Activated T-cell treated with anti-CD3 and anti-CD28 coated beads, Interleukin-2, amount 50 U/mL, for 4 hours (primary cell): ENCODE measurements at places on chromosomes 1 and 21. TPM values are rescaled to one million over a fixed set of nuclear protein-coding genes. Genes with fewer than 3 reads are reported as not detected.

The CDC73 gene
- 50.5 TPM for total RNA-seq

The PTGFR gene
- not detected for total RNA-seq

The FYB2 gene
- total RNA-seq, result not detected

DNA sequence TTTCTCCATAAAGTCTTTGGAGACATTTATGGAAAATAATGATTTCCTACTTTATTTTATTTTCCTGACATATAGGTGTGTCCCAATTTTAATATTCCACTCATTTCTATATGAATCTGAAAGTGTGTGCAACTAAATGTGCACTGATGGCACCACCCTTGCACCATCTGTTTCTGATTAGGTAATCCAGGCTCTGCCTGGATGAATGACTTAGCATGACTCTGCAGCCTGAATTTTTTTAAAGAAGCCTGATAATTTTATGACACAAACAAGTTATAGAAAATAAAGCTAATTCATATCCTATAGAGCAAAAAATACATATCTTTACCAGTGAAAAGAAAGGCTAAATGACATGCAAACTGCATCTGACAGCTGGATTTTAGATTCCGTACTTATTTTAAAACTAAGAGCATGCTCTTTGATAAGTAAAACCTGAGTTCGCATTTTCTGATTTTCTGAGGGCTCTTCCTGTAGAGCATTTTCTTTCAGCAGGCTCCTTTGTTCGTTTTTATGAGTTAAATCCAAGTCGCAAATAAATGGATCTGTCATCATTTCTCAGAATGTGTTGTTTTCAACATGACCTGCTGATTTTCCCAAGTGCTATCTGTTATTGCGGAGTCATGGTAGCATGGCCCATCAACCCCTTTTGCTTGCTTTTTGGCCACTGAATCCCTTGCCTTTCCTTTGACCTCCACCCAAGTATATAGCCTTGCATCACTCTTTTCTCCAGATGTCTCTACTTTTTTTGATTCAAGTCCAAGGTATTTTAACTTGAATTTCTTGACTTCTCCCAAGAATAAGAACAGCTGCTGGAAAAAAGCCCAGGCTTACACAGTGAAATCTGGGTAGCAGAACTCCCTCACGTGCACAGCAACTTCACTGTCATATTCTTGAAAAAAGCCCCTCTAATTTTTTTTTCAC is 52.8 kb upstream of the LYPLAL1 start:
- DNase-seq, result no peak

DNA sequence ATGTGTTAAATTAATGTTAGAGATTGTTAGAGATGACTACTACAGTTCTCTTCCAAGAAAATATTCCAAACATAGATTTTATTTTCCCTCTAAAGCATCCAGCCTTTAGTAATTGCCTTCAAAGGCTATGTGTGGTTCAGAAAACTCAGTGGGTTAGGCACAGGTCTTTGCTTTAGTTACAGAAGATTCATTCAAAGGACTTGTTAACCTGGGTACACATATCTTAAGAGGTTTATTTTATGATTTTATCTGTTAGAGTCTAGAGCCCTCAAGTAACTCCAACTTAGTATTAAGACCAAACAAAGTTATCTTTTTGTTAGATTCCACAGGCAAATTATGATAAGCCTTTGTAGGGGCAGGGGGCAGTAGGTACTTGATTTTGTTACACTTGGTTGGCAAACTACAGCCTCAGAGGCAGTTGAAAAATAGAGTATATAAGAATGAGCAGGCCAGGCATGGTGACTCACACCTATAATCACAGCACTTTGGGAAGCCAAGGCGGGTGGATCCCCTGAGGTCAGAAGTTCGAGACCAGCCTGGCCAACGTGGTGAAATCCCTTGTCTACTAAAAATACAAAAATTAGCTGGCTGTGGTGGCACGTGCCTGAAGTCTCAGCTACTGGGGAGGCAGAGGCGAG is 37.9 kb downstream of the CXADR start:
- DNase-seq, result no peak

DNA sequence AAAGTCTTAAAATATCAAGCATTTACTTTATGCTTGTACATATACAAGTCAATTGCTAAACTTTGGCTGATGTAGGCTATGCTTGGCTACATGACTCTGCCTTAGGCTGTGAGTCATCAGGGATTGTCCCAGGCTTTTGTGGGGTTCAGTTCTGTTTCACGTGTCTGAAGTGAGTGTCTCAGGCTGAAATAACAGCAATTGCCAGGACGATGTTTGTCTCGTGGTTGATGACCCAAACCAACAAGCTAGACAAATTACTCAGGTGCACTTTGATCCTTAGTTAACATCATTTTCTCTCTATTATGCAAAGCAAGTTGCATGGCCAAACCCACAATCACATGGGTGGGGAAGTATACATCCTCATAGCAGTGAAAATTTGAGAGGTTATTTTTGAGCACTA is 410.1 kb downstream of the BRINP3 start:
- no peak for DNase-seq

GRCh38 chr1:170749549-170749948 is 85.6 kb downstream of the PRRX1 start:
- no peak for DNase-seq

DNA sequence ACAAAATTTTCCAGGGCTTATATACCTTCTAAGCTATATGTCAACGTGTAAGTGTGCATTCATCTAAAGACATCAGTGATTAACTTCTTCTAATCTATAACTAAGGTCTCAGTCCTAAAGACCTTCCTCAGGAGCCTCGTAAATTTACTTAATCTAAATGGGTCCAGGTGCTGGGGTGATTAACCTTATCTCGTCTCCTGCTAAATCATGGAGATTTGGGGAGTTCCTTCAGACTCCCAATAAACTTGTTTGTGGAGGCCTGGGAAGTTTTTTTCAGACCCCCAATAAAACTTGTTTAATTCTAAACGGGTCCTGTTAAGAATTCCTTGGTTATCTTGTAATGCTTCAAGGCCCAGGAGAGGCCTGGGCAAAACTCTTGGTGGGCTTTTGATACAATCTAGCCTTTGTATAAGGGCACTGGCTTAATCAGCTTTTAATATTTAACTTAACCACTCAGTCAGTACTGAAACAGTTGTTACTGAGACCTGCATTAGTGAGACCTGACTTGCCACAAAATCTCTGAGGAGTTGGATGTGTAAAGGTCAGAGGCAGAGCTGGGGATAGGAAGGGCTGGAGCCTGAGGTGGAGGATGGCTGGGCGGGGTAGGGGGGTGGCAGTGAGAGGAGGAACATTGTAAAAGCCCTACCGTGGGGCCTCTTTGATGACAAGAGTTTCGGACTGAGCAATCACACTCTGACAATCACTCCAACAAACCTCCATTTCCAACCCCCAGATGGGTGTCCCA is 6.2 kb upstream of the HMGCS2 start:
- DNase-seq, result no peak
